SK-N-SH (cell line): ENCODE measurements at places on chromosomes 5 and 9.

DNA sequence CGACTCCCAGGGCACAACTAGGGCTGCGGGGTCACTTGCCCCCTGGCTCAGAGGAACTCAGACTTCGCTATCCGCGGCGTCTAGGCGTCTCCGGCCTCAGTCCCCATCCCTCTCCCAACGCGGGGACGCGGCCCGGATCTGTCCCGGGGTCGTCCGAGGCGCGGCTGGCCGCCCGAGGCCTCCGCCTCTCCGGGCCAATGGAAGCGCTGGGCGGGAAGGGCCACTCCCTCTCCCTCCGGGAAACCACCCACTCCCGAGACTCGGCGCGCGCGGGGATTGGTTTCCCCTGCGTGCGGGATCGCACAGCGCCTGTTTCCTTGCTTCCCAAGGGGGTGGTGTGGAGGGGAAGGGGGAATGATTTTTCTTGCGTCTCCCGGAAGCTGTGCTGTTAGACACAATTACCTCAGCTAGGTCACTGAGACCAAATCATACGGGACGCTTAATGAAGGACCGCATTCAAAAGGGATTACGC lies 38.3 kb downstream of the NR2F1 start:
- H3K4me1 ChIP-seq, result peaks cover 4% of the 10 kb centered on the region
- peak; percentile 88 for DNase-seq
- H3K27ac ChIP-seq, result peak overlapping the region; percentile 86
- H3K4me3 ChIP-seq, result peak overlapping the region; percentile 85
- no peaks in the 10 kb centered on the region for H3K27me3 ChIP-seq

GRCh38 chr9:107288701-107289100 lies 5.6 kb downstream of the RAD23B start:
- H3K27ac ChIP-seq, result no peak overlapping the region
- H3K4me1 ChIP-seq, result peaks cover 9% of the 10 kb centered on the region
- no peak overlapping the region for H3K4me3 ChIP-seq
- H3K27me3 ChIP-seq, result no peaks in the 10 kb centered on the region
- DNase-seq, result no peak

DNA sequence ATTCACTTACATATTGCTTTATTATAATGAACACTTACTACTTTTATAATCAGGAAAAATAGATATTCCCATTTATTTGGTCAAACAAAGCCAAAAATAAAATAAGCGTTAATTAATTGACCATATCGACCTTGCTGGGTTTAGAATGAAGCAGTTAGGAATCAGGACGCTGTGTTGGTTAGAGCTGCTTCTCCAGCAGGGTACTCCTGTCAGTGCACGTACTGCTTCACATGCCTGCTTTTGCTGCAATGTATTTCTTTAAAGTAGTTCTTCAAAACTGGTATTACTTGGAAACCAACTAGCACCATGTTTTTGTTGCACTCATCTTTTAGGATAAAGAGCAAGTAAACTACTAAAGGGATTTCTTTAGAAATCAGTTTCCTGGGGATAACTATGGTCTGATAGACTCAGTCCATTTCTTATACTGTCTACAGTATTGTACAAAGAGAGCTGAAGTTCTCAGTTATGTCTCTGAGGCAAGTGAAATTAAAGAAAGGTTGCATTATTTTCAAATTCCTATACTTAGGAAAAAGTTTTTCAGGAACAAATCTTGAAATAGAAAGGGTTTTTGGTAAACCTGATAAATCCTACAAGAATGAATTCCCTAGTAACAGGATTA lies 6.8 kb upstream of the TRMO start:
- H3K4me1 ChIP-seq, result no peaks in the 10 kb centered on the region; the same call in 1 of the 2 replicates
- no peak overlapping the region for H3K27ac ChIP-seq
- no peak overlapping the region for H3K4me3 ChIP-seq
- no peaks in the 10 kb centered on the region for H3K36me3 ChIP-seq
- DNase-seq, result no peak
- H3K27me3 ChIP-seq, result peaks cover 29% of the 10 kb centered on the region; the same call in 1 of the 2 replicates

DNA sequence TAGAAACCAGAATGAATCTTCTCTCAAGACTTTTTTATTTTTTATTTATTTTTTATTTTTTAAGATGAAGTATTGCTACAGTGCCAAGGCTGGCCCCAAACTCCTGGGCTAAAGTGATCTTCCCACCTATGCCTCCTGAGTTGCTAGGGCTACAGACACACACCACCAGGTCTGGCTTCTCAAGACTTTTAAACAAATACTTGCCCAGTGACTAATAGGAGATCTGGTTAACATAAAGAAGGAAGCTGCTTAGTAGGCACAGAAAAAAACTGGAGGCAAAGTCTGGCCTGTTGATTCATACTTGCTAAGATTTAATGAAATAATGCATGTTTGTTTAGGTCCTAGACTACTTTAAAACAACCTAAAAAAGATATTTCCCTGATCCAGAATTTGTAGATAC lies 43.8 kb downstream of the SLC38A9 start:
- no peak overlapping the region for H3K4me3 ChIP-seq
- peak overlapping the region; percentile 81; the same call in 1 of the 2 replicates for H3K27ac ChIP-seq
- peaks cover 9% of the 10 kb centered on the region; the same call in 1 of the 2 replicates for H3K4me1 ChIP-seq
- H3K36me3 ChIP-seq, result peaks cover 6% of the 10 kb centered on the region
- DNase-seq, result no peak
- H3K27me3 ChIP-seq, result no peaks in the 10 kb centered on the region

- H3K4me1 ChIP-seq, result no peaks in the 10 kb centered on the region
- no peaks in the 10 kb centered on the region; the same call in 1 of the 2 replicates for H3K27me3 ChIP-seq
- no peak for DNase-seq
- H3K4me3 ChIP-seq, result no peak overlapping the region
Measured at GRCh38 chr9:114432323-114433067, 44.7 kb upstream of the AKNA start.

DNA sequence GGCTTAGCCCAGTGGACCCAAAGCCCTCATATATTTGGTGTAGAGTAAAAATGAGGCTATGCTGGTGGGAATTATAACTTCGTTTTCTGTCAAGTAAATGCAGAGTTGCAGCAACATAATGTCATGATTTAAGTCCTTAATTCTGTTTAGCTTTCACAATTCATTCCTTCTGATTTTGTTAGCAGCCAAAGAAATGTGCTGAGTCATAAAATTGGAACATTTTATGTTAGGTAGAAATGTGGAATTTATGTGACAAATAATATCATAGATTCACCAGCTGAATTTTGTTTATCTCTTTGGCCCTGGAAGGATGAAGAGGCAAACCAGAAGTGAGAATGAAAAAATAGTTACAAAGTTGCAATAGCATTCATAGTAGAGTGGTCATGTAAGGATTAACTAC lies 247.0 kb downstream of the TRPM3 start:
- no peak for DNase-seq
- H3K4me1 ChIP-seq, result no peaks in the 10 kb centered on the region
- no peak overlapping the region for H3K4me3 ChIP-seq
- H3K27me3 ChIP-seq, result peaks cover 30% of the 10 kb centered on the region

GRCh38 chr9:117343427-117343826 lies 71.4 kb downstream of the ASTN2 start:
- H3K27ac ChIP-seq, result peak overlapping the region; percentile 87
- H3K4me1 ChIP-seq, result peaks cover 45% of the 10 kb centered on the region
- no peaks in the 10 kb centered on the region for H3K27me3 ChIP-seq
- no peak overlapping the region for H3K4me3 ChIP-seq

DNA sequence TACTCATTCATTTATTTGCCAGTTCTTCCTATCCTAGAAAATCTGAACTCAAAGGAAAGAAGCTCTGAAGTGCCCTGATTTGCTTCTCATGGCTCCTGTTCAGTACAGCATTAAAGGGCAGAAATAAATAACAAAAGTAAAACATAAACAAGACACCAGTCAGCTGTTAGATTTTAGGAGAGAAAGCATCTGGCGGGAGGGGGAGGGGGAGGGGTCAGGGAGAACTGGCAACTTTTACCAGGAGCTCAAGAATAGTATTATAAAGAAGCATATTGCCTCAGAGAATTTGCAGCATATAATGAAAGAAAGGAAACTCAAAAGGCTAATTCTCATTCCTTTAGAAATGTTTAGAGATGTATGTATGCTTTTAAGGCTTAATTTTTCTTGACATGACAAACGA lies 68.1 kb downstream of the SEMA6A start:
- no peak overlapping the region for H3K27ac ChIP-seq
- H3K4me3 ChIP-seq, result no peak overlapping the region
- no peaks in the 10 kb centered on the region for H3K27me3 ChIP-seq
- no peaks in the 10 kb centered on the region for H3K4me1 ChIP-seq
- DNase-seq, result no peak
- no peaks in the 10 kb centered on the region for H3K36me3 ChIP-seq

- no peak for DNase-seq
- no peaks in the 10 kb centered on the region for H3K36me3 ChIP-seq
- H3K27me3 ChIP-seq, result no peaks in the 10 kb centered on the region
- H3K27ac ChIP-seq, result no peak overlapping the region
Measured at GRCh38 chr5:160347448-160347847, 23.0 kb downstream of the C1QTNF2 start.

- no peak overlapping the region for H3K27ac ChIP-seq
- H3K4me3 ChIP-seq, result no peak overlapping the region
- H3K36me3 ChIP-seq, result no peaks in the 10 kb centered on the region
- H3K27me3 ChIP-seq, result no peaks in the 10 kb centered on the region
- no peaks in the 10 kb centered on the region for H3K4me1 ChIP-seq
- DNase-seq, result no peak
Measured at GRCh38 chr5:179131321-179131835, 71.2 kb downstream of the ZNF354C start.

DNA sequence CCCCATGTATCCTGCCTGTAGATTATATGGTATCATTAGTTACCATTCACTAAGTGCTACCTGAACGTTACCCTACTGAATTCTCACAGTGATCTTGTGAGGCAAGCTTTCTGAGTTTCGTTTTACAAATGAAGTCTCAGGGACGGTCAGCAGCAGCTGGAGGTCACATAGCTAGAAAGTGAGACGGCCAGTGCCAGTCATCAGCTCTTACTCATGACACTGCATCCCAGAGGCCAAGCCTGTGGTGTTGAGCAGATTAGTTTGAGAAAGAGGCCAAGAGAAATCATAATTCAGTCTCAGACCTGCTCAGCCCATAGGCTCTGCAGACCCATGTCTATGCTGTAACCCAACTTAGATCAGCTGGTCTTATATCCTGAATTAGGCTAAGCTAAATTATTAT lies 95.7 kb upstream of the EGFLAM start:
- peaks cover 47% of the 10 kb centered on the region for H3K27me3 ChIP-seq
- H3K36me3 ChIP-seq, result no peaks in the 10 kb centered on the region
- no peak for DNase-seq
- H3K4me1 ChIP-seq, result no peaks in the 10 kb centered on the region

- peak; percentile 43 for DNase-seq
- H3K36me3 ChIP-seq, result no peaks in the 10 kb centered on the region
- H3K4me1 ChIP-seq, result no peaks in the 10 kb centered on the region
- no peak overlapping the region for H3K4me3 ChIP-seq
- H3K27ac ChIP-seq, result no peak overlapping the region
Measured at GRCh38 chr5:167049043-167049663, 1242.3 kb upstream of the WWC1 start.

DNA sequence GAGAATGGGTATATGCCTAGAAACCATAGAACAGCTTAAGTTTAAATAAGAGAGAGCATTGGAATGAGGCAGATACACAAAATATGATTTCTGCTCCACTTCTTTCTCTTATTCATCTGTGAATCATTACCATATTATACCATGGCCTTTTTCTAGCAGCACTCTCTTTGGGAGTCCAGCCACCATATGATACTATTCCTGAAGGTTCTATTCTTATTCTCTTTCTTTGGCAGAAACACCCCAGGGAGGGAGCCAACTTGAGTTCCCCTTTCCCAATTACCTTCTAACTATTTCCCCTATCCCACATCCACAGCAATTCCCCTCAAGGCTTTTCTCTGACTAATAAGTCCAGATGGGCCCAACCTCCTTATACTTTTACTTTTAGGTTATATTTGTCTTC lies 55.9 kb downstream of the NDUFAF2 start:
- peaks cover 7% of the 10 kb centered on the region for H3K4me1 ChIP-seq
- H3K27me3 ChIP-seq, result no peaks in the 10 kb centered on the region
- H3K27ac ChIP-seq, result no peak overlapping the region
- no peak for DNase-seq
- H3K36me3 ChIP-seq, result no peaks in the 10 kb centered on the region
